ENCODE measurements at places on chromosomes 2 and 18.
A peak's percentile ranks its signal among the peaks of the same experiment; 100 is the strongest.

- no peak for DNase-seq
Measured at GRCh38 chr2:231568785-231569435, 23.8 kb upstream of the TEX44 start.

DNA sequence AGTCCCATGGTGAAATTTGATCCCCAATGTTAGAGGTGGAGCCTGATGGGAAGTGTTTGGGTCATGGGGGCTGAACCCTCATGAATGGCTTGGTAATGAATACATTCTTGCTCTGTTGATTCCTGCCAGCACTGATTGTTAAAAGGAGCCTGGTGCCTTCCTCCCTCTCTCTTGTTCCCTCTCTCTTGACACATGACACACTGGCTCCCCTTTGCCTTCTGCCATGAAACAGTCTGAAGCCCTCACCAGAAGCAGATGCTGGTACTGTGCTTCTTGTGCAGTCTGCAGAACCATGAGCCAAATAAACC lies 30.6 kb upstream of the EPC2 start:
- no peak for DNase-seq

DNA sequence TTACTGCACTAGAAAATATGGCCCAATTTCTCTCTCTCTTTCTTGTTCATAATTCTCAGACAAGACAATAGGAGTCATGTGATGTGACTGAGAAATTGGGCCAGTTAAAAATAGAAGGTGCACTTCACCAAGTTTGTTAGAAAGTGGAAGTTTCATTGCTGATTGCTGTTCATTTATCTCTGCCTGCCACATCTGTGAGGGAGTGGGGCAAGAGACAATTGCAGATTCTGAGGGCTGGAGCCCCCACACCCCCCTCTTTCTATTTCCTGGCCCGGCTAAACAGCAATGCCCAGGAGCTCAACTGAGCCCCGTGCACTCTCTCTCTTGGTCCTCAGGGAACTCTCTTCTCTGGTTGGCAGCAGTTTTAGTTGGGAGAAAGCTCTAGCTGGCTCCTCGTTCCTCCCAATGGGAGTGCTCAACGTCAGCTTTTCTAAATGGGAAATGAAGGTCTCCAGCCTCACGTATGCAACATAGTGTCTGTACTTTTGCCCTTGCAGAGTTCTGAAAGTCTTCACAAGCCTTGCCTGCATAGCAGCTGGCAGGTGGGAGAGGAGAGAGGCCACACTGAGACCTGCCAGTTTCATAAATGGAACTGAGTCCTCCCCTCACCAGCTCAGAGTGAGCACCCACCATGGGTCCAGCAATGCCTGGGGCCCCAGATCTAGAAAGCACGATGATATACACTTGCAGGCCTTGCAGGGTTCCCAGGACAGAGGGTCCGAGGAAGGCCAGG lies 115.7 kb downstream of the MYCN start:
- no peak for DNase-seq

DNA sequence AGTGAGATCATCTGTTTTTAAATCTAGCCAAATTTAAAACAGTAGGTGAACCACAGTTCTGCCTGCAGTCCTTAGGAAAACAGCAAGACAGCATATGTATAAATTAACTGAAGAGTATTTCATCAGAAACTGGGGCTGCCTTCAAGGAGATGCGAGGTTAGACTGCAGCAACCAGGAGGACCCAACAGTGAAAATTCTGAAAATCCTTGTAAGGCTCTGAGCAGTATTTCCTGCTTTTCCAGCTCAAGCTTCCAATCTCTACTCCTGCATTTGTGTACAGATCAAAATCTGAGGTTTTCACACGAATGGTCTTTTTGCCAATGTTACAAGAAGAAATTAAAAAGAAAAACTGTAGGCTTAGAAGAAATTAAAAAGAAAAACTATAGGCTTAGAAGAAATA lies 43.7 kb downstream of the CERKL start:
- no peak for DNase-seq

DNA sequence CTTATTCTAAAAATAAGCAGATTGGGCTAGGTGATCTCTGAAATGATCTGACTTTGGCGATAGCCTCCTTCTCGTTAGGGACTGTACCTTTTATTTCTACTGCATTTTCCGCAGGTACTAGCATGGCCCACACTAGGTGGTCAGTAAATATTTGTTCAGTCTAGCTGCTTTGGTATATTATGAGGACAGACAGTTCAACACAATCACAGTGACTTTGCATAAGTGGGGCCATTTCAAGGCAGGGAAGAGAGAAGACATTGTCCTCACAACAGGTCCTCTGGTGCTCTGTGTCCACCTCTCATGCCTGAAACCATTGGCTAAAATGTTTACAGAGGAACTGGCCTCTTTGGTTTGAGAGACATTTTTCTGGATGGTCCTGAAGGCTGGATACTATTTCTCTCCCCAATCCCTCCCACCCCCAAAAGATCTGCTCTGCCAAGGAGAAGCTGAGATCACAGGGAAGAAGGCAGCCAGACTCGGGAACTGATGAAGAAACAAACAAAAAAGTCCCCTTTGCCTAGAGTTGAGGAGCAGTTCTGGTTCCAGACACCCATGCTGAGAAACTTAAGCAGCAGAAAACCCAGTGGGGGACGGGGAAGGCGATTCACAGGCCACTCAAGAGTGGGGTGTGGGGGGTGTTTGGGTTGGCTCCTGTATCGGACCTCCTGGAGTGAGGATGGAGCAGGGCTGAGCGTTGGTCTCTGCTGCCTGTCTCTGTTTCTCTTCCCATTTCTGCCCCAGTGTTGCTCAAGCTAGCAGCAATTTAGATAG lies 2.9 kb upstream of the TNP1 start:
- DNase-seq: no peak

- DNase-seq: no peak
Measured at GRCh38 chr2:224966613-224967012, 75.7 kb downstream of the DOCK10 start.

DNA sequence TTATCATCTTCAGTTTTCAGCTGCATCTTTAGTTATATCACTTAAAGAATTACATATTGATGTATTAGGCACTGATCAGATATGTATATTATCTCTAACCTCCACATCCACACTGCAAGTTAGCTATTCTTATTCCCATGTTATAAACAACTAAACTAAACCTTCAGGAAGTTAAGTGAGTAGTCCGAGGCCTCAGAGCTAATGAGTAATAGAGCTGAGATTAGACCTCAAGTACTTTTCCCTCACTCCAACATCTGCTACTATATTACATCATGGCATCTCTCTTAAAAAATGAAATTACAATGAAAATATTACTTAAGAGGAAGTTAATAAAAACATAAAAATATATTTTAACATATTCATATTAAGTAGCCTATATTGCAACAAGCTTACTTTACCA lies 183.6 kb upstream of the MAP2 start:
- no peak for DNase-seq

- DNase-seq: peak; percentile 37
Measured at GRCh38 chr2:197211881-197212342, 98.7 kb downstream of the ANKRD44 start.

- no peak for DNase-seq
Measured at GRCh38 chr2:58032016-58032763, 14.4 kb upstream of the VRK2 start.

- no peak for DNase-seq
Measured at GRCh38 chr2:225317186-225317585, 82.3 kb upstream of the NYAP2 start.

- no peak for DNase-seq
Measured at GRCh38 chr2:96730212-96730611, 9.7 kb downstream of the LMAN2L start.

GRCh38 chr2:143354050-143354750 lies 225.0 kb downstream of the ARHGAP15 start:
- no peak for DNase-seq

DNA sequence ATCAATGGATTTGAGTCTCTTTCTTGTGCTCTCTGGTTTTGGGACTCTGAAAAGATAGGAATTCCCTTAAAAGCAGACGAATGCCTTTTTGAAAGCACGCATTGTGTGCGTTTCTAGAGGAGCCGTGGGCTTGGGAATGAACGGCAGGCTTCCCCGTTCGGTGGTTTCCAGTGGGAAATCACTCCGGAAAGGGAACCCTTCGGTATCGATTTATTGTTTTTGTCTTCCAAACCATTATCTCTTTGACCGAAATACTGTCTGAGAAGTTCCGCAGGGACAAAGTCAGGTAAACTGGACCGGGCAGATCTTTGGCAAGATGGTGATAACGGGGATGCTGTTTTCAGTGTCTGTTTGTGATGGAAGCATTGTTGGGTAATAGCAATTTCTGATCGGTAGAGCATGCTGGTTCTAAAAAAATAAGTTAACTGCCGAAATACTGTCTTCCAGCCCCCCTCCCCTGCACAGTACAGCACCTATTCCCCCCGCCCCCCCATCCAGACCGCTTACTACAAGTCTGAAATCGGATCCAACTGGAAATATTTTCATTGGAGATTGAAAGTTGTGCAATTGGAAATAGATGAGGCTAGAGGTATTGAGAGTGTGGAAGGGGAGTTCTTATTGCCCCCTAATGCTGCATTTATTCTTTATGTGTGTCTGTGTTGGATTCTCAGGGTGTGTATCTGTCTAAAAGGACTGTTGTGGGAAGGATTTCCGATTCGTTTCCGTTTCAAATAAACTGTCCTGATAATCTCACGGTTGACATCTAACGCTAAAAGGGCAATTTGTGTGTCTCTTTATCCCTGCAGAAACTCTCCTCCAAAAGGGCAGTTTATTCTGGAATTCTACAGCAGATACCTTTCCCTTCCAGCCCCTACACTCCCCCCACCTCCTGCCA lies 635 bp downstream of the SETBP1 start:
- DNase-seq: no peak

DNA sequence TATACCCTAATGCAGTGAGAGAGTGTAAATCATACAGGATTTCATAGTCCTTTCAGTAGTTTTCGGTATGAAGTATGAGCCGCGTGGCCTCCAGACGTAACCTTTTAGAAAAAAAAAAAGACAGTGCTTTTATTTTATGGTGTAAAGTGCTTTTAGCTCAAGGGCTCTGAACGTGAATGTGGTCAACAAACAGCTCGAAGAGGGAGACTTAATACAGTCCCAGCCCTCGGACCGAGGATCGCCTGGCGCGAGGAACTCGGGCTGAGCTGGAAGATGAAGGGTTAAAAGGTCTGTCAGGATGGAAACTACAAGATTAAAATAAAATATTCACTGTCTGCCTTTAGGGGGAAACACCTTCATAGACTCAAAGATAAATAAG lies 4.0 kb upstream of the BCL11A start:
- DNase-seq: no peak

DNA sequence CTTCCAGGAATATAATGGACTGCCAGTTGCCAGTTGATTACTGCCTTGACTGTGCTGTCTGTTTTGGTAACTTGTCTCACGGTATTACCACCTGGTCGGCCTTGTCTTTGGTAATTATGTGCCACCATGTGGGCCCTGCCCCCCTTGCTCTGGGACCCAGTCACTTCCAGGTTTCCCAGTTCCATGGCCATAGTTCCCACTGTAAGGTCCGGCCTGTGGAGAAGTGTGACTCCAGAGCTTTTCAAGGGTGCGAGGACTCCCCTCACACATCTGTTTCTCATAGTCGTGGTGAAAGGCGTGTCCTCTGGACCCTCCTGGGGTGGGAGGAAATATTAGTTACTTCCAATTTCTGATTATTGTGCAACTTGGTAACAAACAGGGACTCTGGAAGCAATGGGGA lies 150.5 kb downstream of the SEPTIN10 start:
- no peak for DNase-seq

GRCh38 chr2:177900082-177900481 lies 172.5 kb downstream of the PDE11A start:
- no peak for DNase-seq

GRCh38 chr18:22847867-22848451 lies 85.2 kb upstream of the RBBP8 start:
- DNase-seq: no peak

DNA sequence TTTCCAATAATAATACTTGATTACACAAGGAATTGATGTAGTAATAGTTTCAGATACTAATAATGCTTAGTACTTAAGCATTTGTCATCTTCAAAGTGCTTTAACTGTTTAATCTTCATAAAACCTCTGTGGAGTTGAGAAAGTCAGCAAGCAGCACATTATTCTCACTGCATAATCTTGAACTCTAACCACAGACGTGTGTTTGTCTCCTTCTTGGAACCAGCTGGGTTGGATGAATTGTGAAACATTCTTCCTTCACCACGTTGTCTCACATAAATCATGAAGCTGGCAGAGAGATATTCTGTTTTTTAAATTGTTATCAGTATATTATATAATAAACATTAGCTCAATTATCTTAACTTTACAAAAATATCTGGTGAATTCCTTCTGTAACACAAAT lies 55.1 kb upstream of the LDAH start:
- no peak for DNase-seq

DNA sequence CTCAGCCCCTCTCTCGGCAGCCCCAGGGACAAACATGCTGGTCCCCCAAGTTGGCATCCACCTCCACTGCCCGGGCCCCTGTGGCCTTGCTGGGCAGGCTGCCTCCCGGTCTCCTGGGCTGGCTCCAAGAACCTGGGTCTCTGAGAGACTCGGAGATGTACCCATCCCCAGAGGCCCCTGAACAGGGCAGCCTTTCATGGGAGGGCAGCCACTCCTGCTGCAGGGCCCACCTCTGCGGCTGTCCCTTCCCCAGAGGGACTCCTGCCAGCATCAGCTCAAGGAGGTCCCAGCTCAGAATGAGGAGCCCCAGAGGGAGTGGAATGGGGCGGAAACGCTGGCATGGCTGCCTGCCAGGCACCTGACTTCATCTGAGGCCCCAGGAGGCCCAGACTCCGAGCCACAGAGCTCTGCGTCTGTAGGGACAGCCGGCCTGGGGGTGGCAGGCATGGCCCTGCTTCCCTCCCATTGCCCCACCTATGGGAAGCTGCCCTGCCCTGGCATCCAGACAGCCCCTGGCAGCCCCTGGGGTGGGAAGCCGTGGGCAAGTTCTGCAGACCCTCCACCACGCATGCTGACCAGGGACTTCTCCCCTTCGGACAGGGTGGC lies 857 bp upstream of the CROCC2 start:
- no peak for DNase-seq

GRCh38 chr18:45384137-45384961 lies 230.9 kb upstream of the SLC14A2 start:
- DNase-seq: peak; percentile 16

DNA sequence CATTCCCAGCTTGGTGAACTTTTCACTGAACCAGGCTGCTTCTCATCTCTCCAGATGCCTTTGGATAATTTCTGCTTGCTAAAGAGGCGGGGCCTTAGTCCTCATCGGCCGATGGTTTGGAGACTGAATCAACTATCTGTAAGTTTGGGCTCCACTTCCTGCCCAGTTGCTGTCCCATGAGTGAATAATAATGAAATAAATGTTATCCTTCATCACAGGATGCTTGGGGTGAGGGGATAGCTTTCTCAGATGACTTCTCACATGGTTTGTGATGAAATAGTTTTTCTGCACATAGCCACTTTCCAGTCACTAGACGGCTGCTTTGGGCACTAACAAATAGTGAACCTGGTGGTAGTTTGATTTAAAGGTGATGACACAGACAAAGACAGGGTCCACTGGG lies 376.6 kb upstream of the TRIB2 start:
- DNase-seq: no peak

GRCh38 chr2:149559341-149560068 lies 28.1 kb downstream of the MMADHC start:
- DNase-seq: no peak

- no peak for DNase-seq
Measured at GRCh38 chr2:204713211-204713610, 167.9 kb downstream of the PARD3B start.

- DNase-seq: no peak
Measured at GRCh38 chr18:3792711-3793110, 342.7 kb downstream of the TGIF1 start.

- DNase-seq: no peak
Measured at GRCh38 chr18:55185391-55185790, 226.1 kb upstream of the CCDC68 start.

GRCh38 chr2:219645631-219646527 lies 18.4 kb downstream of the SLC4A3 start:
- no peak for DNase-seq

Data from activated CD8-positive, alpha-beta memory T cell treated with anti-CD3 and anti-CD28 coated beads, Interleukin-2, amount 50 U/mL, for 4 hours (primary cell).